ENCODE measurements at places on chromosomes 11 and 22.

DNA sequence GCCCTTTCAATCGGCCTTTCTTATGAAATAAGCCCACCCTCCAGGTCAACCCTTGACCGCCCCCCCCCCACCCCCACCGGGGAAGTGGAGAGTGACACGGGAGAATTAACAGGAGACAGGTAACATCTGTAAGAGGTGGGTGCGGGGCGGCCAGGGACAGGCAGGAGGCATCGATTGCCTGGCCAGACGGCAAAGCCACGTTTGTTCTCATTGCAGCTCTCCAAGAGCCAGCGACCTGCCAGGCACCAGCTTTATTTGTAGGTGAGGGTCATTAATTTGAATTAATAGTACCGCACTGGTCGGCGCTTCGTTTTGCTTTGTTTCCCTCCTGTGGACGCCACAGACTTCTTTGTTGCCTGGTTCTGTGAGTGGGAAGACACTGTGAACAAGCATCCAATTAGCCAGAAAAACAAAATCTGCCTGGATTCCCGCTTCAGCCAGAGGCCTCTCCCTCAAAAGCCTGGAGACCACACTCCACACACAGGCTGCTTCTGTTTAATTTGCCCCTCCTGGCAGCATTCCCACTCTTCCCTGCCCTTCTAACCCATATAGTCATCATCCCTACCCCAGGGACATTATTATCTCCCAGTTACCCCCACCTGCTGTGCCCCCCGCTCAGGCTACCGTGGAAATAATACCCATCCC, 104.5 kb upstream of the OPCML start:
- DNase-seq: no peak

DNA sequence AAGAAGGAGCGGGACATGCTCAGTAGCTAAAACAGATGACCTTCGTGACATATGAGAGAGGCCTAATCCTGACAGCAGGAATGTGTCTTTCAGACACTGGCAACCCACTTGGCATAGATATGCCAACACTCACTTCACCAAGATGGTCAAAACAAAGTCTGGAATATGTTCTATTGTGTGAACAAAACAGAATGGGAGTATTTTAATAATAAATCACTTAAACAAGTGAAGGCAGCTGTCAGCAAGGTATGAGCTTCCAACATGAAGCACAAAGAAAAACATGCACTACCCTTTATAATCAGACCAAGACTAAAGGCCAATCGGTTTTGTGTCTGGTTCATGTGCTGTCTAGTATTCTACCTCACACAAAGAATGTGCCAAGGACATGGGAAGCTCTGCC, 23.1 kb downstream of the CCDC34 start:
- no peak for DNase-seq

DNA sequence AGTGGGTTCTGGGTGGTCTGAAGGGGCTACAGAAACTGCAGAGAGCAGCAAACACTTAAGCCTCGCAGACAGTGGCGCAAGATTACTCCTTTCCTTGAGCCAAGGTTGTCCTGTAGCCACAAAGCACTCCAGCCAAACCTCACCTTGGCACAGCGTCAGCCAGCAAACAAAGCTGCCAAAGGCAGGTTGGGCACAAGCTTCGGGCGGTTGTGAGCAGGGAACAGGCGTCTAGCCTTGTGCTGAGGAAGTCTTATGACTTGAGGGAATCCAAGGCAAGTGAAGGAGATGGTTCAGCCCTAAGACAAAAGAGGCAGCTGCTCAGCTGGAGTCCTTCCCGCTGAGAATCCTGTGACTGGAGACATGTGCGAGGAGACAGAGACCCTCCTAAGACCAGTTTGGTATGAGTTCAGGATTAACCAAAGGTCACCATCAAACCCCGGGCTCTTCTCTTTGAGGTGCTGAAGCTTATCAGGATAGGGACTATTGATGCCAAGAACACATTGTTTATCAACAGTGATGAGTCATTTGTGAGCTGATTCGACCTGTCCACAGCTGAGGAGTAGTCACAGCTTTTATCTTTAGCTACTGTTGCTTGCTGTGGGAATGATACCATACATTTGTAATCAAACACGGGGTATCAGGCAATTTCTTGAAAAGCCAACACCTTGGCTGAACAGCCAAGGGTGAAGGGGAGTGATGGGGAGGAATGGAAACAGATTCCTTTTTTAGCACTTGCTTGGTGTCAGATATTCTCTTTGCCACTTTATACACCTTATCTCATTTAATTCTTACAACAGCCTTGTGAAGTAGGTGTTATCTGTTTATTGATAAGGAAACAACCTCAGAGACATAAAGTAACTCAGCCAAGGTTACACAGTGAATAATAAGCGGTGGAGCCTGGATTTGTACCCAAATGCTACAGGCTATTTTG, 4.6 kb downstream of the ADM start:
- DNase-seq: peak; percentile 86

DNA sequence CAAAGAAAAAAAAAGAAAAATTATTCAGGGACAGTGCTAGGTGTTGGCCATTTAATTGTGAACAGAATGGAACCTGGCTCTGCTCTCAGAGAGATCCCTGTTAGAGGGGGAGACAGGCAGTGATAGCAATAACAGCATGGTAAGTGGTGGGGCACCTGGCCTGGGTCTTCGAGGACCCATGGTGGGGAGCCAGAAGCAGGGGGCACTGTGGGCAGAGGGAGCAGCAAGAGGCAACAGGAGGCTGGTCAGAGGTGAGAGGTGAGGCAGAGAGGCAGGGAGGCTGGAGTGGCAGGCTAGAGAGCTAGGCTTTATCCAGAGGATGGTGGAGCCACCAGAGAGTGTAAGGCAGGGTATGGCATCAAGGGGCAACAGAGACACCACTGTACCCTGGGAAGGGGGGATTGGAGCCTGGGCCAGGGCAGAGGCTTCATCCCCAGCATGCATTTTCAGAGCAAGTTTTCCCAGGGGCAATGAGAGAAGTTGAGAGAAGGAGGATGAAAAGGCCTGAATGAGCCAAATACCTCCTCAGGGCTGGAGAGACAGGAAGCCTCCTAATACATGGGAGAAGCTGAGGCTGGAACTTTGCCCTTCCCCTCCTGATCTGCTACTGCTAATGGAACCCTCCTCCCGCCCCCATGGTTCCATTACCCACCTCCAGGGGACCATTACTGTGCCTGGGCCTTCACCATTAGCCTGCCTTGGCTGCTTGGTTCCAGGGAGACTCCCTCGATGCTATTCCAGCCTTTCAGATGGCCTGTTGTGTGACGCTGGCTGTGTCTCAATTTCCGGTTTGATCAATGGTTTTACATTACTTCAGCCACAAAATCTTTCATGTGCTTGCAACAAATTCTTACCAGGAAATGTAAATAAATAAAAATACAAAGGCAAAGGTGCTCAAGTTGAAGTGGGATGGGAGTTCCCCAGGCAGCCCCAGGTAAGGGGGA, 2.6 kb upstream of the P2RY2 start:
- no peak for DNase-seq

DNA sequence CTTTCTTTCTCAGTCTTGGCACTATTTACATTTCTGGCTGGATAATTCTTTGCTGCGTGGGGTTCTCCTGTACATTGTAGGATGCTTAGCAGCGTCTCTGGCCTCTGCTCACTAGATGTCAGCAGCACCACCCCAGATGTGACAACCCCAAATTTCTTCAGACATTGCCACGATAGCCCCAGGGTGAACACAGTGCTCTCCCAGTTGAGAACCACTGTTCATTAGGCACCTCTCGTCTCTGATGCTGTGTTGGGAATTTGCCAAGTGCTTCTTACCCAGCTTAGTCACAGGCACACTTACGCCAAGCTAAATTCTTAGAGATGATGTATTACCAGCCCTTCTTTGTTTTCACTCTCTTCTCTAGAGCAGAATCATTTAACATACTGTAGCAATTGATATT, 9.4 kb downstream of the TRIM6 start:
- peak; percentile 94 for DNase-seq

DNA sequence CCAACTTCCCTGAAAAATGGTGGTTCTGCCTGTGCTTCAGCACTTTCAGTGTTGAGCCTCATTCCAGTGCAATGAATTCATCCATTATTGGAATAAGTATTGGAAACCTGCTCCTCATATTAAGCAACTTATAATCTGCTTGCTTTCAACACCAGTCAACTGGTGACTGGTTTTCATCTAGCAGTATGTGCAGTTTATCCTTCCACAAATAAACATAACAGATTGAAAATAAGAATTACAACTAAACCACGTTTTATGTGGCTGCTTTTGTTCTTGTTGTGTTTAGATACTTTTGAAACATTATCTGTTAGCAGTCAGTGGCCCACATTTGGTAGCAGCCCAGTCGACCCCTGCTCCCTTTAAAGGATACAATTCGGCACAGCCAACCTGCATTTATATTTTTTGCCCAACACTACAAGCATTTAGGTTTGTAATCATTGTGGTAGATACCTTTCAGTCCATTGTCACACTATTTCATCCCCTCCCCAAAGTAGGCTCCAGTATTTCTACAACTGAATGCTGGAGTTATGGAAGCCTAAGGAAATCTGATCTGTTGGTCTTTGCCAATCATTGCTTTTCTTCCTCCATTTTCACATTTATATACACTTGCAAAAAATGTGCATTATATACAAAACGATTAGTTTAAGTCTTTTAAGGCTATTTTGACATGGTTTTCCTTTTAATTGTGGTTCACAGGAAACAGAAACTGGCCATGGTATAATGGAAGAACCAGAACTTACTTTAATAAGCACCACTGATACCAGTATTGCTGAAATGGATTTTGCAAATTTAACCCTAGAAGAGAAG, 13.1 kb downstream of the TAF1D start:
- peak; percentile 18 for DNase-seq

DNA sequence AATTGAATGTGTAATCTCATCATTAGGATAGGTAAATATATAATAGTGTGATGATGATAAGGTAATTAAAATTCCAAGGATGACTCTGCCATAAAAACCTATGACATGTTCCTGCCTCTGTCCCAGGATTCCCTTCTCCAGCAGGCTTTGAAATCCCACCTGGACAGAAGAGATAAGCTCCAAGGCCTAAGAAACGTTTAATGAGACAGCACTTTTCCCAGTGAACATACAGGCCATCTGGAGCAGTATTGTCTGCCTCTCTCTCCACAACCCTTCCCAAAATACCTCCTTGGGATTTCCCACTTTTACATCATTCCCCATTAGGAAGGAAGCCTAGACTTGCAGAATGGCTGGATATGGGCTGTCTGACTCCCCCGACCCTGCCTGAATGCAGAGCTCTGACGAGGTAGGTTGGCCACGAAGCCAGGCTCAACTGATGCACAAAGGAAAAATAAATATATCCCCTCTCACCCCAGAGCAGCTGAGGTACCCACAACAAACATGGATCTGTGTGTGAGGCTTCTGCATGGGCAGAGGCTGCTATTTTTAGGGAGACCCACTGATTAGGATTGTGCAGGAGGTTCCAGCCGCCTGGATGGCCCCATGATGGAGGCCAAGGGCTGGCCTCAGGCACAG, 71.0 kb downstream of the TMPRSS5 start:
- no peak for DNase-seq

- DNase-seq: no peak
Measured at GRCh38 chr22:47928631-47929030, 1166.2 kb downstream of the TBC1D22A start.

Measured in epithelial cell of esophagus (primary cell).